ENCODE measurements at places on chromosomes 7 and 10. TPM values are rescaled to one million over a fixed set of nuclear protein-coding genes. Genes with fewer than 3 reads are reported as not detected.

GRCh38 chr7:155303039-155303593, 5.4 kb downstream of the INSIG1 start:
- DNase-seq: no peak

GRCh38 chr7:133511708-133512107, 258.8 kb downstream of the EXOC4 start:
- no peak for DNase-seq

- peak; percentile 23 for DNase-seq
These were observed 81.9 kb upstream of the DYNC1I1 start for GRCh38 chr7:95690367-95690947.

GRCh38 chr7:150931199-150931869, 46.8 kb downstream of the KCNH2 start:
- no peak for DNase-seq

GRCh38 chr7:33744293-33745075, 160.9 kb upstream of the BMPER start:
- DNase-seq: peak; percentile 39

The INA gene
- 1.0 TPM for polyA plus RNA-seq

GRCh38 chr7:41305001-41305400, 397.9 kb downstream of the INHBA start:
- no peak for DNase-seq

The PHKG1 gene
- polyA plus RNA-seq: 0.38 TPM
